ENCODE measurements at places on chromosomes 7 and 10. TPM values are rescaled to one million over a fixed set of nuclear protein-coding genes. Genes with fewer than 3 reads are reported as not detected.

DNA sequence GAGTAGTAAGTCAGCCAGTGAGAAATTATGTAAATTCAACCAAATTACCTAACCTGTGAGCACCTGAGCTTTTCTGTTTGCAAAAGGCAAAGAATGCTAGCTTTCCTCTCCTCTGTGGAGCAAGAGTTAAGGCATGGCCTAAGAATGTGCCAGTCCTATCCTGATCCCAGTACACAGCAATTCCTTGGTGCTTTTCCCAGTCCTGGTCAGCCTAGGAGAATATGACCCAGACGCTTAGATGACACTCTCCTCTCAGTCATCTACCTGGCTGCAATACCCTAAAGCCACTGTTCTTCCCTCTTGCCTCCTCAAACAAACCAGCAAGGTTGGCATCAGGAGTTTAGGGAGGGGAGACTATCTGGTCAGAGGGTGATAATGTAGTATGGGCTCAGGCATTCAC is 4.1 kb downstream of the PDLIM1 start:
- peaks cover 13% of the 10 kb centered on the region for H3K4me1 ChIP-seq
- H3K27me3 ChIP-seq: peaks cover 31% of the 10 kb centered on the region
- DNase-seq: no peak
- H3K36me3 ChIP-seq: no peaks in the 10 kb centered on the region
- H3K4me3 ChIP-seq: no peak overlapping the region
- H3K27ac ChIP-seq: no peak overlapping the region

DNA sequence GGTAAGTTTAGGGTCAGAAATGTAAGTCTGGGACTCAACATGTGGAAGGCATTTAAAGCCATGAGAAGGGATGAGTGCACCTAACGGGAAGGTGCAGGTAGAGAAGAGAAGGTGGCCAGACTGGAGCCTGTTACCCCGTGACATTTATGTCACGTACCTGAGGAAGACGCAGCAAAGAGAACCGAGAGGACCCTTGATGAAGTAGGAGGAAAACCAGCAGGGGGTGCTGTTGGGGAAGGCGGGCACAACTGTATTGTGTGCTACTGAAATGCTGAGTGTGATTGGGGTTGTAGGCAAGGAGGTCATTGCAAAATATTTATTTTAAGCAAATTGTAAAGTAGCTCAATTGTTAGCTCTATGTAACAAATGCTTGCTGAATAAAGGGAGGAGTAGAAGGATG is 338.2 kb upstream of the PRKCQ start:
- no peak overlapping the region for H3K4me3 ChIP-seq
- H3K27ac ChIP-seq: no peak overlapping the region
- H3K27me3 ChIP-seq: no peaks in the 10 kb centered on the region
- H3K4me1 ChIP-seq: no peaks in the 10 kb centered on the region
- H3K36me3 ChIP-seq: no peaks in the 10 kb centered on the region

- no peaks in the 10 kb centered on the region for H3K27me3 ChIP-seq
- no peaks in the 10 kb centered on the region for H3K4me1 ChIP-seq
- no peak for DNase-seq
- no peak overlapping the region for H3K4me3 ChIP-seq
- no peaks in the 10 kb centered on the region for H3K36me3 ChIP-seq
- H3K27ac ChIP-seq: no peak overlapping the region
Measured at GRCh38 chr7:135260470-135260869, 26.8 kb downstream of the STRA8 start.

GRCh38 chr10:26717476-26717875 is 20.0 kb downstream of the PDSS1 start:
- no peak for DNase-seq
- H3K27me3 ChIP-seq: no peaks in the 10 kb centered on the region
- H3K36me3 ChIP-seq: no peaks in the 10 kb centered on the region

- H3K27me3 ChIP-seq: no peaks in the 10 kb centered on the region
- H3K4me3 ChIP-seq: no peak overlapping the region
Measured at GRCh38 chr10:5402798-5403197, 1.8 kb downstream of the TUBAL3 start.

DNA sequence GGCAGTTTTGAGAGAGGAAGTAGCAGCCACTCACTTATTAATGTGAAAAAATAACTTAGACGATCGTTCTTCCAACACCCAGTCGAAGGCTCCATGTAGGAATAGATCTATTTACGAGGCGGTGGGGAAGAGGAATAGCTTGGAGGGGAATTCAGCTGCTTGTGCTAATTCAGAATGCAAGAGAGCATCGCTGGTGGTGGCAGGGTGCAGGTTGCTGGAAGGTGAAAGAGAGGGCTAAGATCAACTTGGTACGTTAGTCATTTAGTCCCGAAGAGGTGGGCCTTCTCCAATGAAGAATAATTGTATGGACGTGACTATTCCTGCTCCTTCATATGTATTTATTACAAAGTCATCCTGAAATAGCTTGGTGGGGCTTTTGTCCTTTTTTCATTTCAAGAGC is 98.5 kb downstream of the SEC23IP start:
- no peaks in the 10 kb centered on the region for H3K36me3 ChIP-seq
- H3K4me1 ChIP-seq: no peaks in the 10 kb centered on the region
- H3K4me3 ChIP-seq: no peak overlapping the region
- no peak for DNase-seq
- H3K27ac ChIP-seq: no peak overlapping the region
- H3K27me3 ChIP-seq: no peaks in the 10 kb centered on the region

DNA sequence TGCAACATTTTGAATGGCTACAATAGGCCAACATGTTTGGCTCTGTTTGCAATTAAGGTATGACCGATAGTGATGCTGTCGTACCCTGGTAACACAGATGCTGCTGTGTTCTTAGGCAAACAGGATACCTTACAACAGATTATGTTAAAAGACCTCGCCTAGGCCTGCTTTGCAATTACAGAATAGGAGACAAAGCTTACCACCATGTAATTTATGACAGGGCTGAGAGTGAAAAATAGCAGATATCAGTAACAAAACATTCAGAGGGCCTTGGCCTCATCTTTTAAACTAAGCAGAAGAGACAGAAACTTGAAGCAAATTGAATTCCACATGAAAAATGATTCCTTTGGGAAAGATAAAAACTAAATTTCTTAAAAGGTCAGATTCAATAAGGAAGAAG is 29.4 kb upstream of the ABLIM1 start:
- peaks cover 11% of the 10 kb centered on the region for H3K4me1 ChIP-seq
- no peak for DNase-seq
- no peak overlapping the region for H3K4me3 ChIP-seq

GRCh38 chr7:137235434-137235833 is 108.1 kb downstream of the PTN start:
- no peaks in the 10 kb centered on the region for H3K27me3 ChIP-seq
- no peak overlapping the region for H3K27ac ChIP-seq
- no peaks in the 10 kb centered on the region for H3K4me1 ChIP-seq
- DNase-seq: no peak
- no peak overlapping the region for H3K4me3 ChIP-seq
- no peaks in the 10 kb centered on the region for H3K36me3 ChIP-seq

DNA sequence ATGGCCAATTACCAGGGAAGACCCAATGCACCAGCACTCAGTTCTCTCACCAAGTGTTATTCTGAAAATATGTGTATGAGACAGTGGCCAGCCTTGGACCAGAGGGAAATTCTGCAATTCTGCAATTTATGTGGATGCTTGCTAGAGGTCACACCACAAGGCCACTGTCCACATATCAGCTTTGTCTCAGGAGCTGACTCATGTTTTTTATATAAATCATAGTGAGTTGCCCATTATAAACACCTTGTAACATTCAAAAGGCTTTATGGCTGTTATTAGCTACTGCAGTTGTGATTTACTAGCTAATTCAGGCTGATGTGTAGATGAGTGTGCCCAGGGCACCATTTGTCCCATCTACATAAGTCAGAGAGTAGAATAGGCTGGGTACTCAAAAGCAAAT is 649.0 kb downstream of the LRMDA start:
- no peak overlapping the region for H3K27ac ChIP-seq
- no peaks in the 10 kb centered on the region for H3K36me3 ChIP-seq
- peaks cover 12% of the 10 kb centered on the region for H3K4me1 ChIP-seq
- no peaks in the 10 kb centered on the region for H3K27me3 ChIP-seq

DNA sequence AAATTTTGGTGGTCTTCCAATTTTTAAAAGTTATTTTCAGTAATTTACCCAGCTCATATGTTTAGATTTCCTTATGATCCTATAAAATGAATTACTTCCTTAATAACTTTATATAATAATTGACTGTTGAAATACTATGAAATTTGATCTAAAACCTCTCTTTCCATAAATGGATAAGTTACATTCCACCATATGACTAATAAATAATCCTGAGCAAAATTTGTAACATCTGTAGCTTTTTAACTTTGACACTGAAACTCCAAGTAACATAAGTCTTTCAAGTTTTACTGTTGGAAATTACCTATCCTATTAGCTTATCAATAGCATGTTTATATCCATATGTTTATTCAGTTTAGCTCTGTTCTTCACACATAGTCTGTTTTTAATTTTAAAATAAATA is 85.3 kb downstream of the HECTD2 start:
- H3K4me1 ChIP-seq: no peaks in the 10 kb centered on the region
- no peaks in the 10 kb centered on the region for H3K27me3 ChIP-seq
- DNase-seq: no peak
- H3K36me3 ChIP-seq: no peaks in the 10 kb centered on the region
- H3K27ac ChIP-seq: no peak overlapping the region
- no peak overlapping the region for H3K4me3 ChIP-seq

GRCh38 chr7:17367502-17367901 is 69.0 kb downstream of the AHR start:
- no peaks in the 10 kb centered on the region for H3K4me1 ChIP-seq
- no peaks in the 10 kb centered on the region for H3K36me3 ChIP-seq
- no peak overlapping the region for H3K4me3 ChIP-seq
- H3K27me3 ChIP-seq: no peaks in the 10 kb centered on the region
- no peak overlapping the region for H3K27ac ChIP-seq

GRCh38 chr10:1538121-1538520 is 199.2 kb downstream of the ADARB2 start:
- no peaks in the 10 kb centered on the region for H3K27me3 ChIP-seq
- DNase-seq: no peak
- no peak overlapping the region for H3K27ac ChIP-seq
- no peaks in the 10 kb centered on the region for H3K36me3 ChIP-seq

GRCh38 chr10:48469516-48470020 is 135.3 kb downstream of the ARHGAP22 start:
- no peak for DNase-seq
- H3K27ac ChIP-seq: no peak overlapping the region
- no peak overlapping the region for H3K4me3 ChIP-seq
- H3K4me1 ChIP-seq: peaks cover 16% of the 10 kb centered on the region
- peaks cover 17% of the 10 kb centered on the region for H3K27me3 ChIP-seq

DNA sequence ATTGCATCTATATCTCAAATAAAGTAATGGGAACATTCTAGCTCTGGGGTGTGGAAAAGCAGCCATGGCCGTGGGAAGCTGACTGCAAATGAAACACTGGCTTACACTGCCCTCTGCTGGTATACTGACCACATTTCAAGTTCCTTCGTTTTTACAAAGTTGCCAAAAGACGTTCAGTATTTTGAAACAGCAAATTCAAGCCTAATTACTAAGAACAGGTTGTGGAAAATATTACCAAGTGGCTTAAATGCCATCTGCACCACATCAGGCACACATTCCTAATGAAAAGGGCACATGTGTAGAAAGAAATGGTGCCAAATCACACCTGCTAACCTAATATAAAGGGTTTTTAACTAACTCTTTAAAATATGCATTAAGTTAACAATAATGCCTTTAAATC is 83.9 kb downstream of the JAZF1 start:
- no peaks in the 10 kb centered on the region for H3K4me1 ChIP-seq
- H3K36me3 ChIP-seq: no peaks in the 10 kb centered on the region
- H3K27ac ChIP-seq: no peak overlapping the region
- DNase-seq: peak; percentile 62
- no peak overlapping the region for H3K4me3 ChIP-seq

DNA sequence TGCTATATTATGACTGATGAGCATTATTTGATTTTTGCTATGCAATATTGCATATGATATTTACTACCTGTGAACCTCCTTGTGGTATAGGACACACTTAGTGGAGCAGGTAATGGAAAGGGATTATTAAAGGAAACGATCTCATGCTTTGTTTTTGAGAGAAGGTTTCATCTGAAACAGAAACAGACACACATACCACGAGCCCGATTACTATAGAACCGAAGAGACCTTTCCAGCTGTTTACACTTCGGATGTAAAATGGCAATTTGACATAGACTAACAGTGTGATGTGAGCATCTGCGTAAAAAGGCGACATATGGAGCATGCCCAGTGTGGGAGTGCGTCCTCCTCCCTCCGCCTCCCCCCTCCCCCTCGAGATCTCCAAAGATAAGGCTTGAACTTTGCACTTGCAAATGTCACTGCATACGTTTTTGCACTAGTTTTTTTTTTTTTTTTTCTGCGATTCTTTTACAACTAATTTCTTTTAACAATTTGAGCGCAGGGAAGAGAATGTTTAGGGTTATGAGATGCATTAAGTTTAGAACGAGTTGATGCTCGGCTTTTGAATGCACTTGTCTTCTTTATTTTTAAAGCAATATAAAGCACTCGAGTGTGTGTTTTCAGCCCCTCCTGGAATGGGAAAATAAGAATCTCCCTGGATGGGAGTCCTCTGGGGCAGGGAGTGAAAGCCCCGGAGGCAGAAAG is 251.0 kb downstream of the NSUN6 start:
- H3K4me1 ChIP-seq: peaks cover 7% of the 10 kb centered on the region
- H3K27ac ChIP-seq: no peak overlapping the region
- H3K36me3 ChIP-seq: no peaks in the 10 kb centered on the region
- peak overlapping the region; percentile 70 for H3K4me3 ChIP-seq
- peak; percentile 44 for DNase-seq

- H3K4me3 ChIP-seq: no peak overlapping the region
- H3K36me3 ChIP-seq: no peaks in the 10 kb centered on the region
- H3K27ac ChIP-seq: no peak overlapping the region
- no peaks in the 10 kb centered on the region for H3K4me1 ChIP-seq
- no peak for DNase-seq
Measured at GRCh38 chr10:132168571-132169030, 18.1 kb upstream of the DPYSL4 start.

DNA sequence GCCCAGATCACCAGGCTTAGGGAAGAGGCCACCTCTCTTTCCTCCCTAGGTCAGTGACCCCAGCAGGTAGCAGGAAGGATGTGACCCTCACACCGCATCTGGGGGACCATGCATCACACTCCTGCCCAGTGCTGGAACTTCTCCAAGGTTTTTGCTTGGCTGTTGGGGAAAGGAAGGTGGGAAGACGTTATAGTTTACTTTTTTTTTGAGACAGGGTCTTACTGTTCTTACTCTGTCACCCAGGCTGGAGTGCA is 8.6 kb downstream of the ZCCHC24 start:
- DNase-seq: no peak
- no peak overlapping the region for H3K4me3 ChIP-seq
- no peak overlapping the region for H3K27ac ChIP-seq
- H3K27me3 ChIP-seq: no peaks in the 10 kb centered on the region
- peaks cover 21% of the 10 kb centered on the region for H3K4me1 ChIP-seq

- H3K27me3 ChIP-seq: no peaks in the 10 kb centered on the region
- no peak overlapping the region for H3K27ac ChIP-seq
- no peak overlapping the region for H3K4me3 ChIP-seq
- H3K36me3 ChIP-seq: no peaks in the 10 kb centered on the region
- H3K4me1 ChIP-seq: no peaks in the 10 kb centered on the region
Measured at GRCh38 chr10:13392701-13393100, 44.6 kb upstream of the SEPHS1 start.

- no peak for DNase-seq
- H3K4me1 ChIP-seq: peaks cover 35% of the 10 kb centered on the region
- H3K4me3 ChIP-seq: no peak overlapping the region
Measured at GRCh38 chr10:14884082-14884481, 5.4 kb downstream of the SUV39H2 start.

STK31 gene
- total RNA-seq: 0.93 TPM

CCL24 gene
- total RNA-seq: not detected

PDE6C gene
- not detected for total RNA-seq

HIF1AN gene
- total RNA-seq: 26.4 TPM

TMEM184A gene
- 0.22 TPM for total RNA-seq

CUZD1 gene
- total RNA-seq: 0.74 TPM

RUFY2 gene
- 45.2 TPM for total RNA-seq

NEBL gene
- total RNA-seq: 52.8 TPM

SUGCT gene
- total RNA-seq: 7.8 TPM
